T-helper 22 cell (primary cell): ENCODE measurements at places on chromosomes 2 and 18.

GRCh38 chr2:213920014-213920413 lies 490.8 kb upstream of the VWC2L start:
- DNase-seq, result no peak

DNA sequence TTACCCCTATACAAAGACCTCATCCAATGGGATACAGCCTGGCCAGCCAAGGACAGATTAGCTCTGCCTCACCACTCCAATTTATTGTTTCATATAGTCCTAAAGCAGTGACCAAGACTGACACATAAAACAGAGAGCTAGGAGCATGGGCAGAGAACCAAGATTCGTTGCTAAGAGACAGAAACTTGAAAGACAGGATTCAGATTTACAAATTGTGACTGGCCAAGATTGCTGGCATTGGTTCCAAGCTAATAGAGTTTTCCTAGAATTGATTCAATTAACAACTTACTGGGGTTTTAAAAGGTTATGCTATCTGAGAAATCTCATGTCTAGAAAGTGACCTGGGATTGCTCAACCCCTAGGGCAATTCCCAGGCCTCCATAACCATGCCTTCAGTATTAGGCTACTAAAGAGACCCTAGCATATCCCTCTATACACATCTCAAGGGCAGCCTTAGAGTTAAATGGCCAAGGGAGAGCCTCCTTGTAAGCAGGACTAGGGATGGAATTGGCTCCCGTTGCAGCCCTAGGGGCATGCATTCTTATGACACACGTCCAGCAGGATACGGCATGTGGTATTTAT lies 75.6 kb downstream of the ICOS start:
- no peak for DNase-seq

GRCh38 chr2:74764429-74765272 lies 69.3 kb upstream of the HK2 start:
- no peak for DNase-seq

DNA sequence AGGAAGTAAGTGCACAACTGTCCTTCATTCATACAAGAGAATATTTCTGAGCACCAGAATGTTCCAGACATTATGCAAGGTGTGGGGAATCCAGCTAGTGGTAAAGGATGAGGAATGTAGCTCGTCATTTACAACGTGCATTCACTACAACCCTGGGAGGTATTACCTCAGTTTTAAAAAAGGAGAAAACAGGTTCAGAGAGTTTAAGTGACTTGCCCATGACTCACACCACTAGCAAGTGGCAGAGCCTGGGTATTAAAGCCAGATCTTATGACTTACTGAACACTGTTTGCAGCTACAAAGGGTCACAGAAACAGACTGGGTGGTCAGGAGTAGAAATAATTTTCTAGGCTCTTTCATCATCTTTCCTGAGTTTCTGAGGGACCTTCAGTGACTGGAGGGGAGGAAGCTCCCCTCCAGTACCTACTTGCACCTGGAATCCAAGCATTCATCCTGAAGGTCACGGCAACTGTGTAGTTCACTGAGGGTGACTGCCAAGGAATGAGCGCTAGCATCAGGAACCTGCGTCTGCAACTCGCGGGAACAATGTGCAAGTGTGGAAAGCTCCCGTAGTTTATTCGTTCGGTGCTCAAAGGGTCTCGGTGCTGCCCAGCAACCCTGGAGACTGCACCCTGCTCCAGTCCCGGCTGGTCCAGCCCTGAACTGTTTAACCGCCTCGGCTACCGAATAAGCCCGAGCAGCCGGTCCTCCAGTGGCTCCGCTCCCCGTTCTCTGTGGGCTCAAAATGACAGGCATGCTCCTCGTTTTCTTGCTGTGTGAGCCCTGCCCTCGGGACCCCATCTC lies 647 bp downstream of the CCDC121 start:
- no peak for DNase-seq

GRCh38 chr2:191222952-191223351 lies 22.3 kb upstream of the MYO1B start:
- DNase-seq, result no peak

DNA sequence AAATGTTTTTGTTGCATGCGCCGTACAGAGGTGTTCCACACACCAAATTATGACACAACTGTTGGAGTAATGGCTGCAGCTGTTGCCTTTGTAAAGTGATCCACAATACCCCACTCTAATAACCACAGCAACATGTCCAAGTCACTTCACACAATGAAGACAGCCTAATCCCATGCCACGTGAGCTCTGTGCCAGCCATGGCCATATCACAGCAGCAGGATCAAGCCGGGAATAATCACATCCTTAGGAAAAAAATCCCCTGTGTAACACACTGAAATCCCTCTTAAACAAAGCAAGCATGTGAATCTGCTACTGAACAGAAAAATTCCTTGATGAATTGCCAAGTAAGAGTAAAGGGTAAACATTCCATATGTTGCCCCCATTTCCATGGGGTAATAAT lies 179.5 kb upstream of the PARD3B start:
- no peak for DNase-seq

DNA sequence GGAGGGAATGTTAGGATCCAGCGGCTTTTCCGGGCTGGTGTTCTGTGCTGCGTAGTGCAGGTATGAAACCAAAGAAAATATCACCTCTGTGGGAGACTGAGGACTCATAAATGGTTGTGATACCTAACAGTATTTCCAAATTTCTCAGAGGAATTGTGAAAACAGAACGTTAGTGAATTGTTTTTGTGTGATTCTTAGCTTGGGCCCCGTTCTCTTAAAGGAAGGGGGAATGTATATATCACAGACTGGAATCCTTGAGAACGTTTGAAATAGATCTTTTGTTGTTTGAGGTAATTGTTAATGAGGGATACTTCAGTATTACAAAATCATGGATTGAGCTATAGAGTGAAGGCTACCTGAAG lies 834 bp downstream of the ZNF638 start:
- no peak for DNase-seq

- DNase-seq, result no peak
These were observed 53.6 kb upstream of the GRHL1 start for GRCh38 chr2:9897846-9898245.

- DNase-seq, result no peak
These were observed 40.3 kb upstream of the YPEL5 start for GRCh38 chr2:30106543-30106942.

DNA sequence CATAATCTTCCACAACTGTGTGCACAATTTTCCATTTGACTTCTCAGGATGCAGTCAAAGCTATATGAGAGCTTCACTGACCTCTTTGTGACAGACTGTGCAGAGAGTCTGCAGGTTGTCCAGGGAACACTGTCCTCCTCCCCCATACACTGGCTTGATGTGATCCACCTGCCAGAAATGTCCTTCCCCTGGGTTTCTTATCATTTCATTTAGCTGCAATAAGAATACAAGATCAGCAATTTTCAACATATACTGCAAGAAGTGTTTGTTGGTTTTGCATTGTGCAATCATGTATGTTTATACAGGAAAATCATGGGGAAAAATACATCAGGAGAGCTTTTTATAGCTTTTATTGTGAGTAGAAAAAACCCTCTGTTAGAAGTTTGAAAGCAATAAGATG lies 150.7 kb downstream of the RAB3GAP1 start:
- DNase-seq, result no peak

DNA sequence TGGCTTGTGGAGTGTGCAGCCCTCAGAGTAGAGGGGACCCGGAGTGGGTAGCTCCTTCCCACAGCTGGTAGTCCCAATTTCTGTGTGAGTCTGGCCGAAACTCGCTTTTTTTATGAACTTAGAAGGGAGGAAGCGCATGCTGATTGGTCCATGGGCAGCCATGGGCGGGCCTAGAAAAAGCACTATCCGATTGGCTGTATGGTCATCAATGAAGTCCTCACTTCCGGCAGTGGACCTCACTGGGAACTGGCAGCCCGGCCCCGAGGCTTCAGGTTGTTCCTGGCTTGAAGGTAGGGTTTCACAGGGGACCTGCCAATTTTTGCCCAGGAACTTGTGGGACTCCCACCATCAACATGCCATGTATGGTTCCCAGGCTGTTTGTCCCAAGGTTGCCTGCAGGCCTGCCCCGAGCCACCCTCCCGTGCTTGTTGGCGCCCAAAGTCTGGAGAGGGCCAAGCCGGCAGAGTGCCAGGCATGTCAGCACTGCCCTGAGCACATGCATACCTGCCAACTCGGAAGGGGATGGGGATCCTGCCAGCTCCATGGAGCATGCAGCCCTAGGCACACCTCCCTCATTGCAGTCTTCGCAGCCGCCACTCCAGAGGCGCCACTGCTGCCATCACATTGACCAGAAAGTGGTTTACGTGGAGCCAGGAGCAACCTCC lies 98.5 kb downstream of the ATP9B start:
- no peak for DNase-seq

GRCh38 chr2:156124458-156124857 lies 208.1 kb downstream of the NR4A2 start:
- DNase-seq, result no peak

- no peak for DNase-seq
These were observed 79.5 kb downstream of the ARMC9 start for GRCh38 chr2:231277962-231278361.
